ENCODE measurements at places on chromosomes 11 and 22. TPM values are rescaled to one million over a fixed set of nuclear protein-coding genes. Genes with fewer than 3 reads are reported as not detected.
A peak's percentile ranks its signal among the peaks of the same experiment; 100 is the strongest.

The WBP2NL gene
- polyA plus RNA-seq: not detected

The CENPM gene
- polyA plus RNA-seq: 13.4 TPM

The PGA3 gene
- polyA plus RNA-seq: 0.39 TPM

The OR8D4 gene
- polyA plus RNA-seq: not detected

The GAB4 gene
- not detected for polyA plus RNA-seq

The OR5P2 gene
- polyA plus RNA-seq: 0.54 TPM

The KRTAP5-2 gene
- not detected for polyA plus RNA-seq

The USP2 gene
- 23.5 TPM for polyA plus RNA-seq

DNA sequence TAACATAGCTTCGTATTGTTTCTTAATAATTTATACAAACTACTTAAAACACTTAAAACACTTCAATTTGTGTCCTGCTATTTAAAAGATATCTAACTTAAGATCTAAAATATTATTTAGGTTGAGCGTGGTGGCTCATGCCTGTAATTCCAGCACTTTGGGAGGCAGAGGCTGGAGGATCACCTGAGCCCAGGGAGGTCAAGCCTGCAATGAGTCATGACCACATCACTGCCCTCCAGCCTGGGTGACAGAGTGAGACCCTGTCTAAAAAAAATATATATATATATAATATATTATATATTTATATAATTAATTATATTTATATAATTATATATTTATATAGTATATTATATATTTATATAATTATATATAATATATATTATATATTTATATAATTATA, 4.2 kb upstream of the CTR9 start:
- no peak for DNase-seq
- H3K27ac ChIP-seq: no peak overlapping the region
- H3K36me3 ChIP-seq: no peaks in the 10 kb centered on the region
- H3K4me3 ChIP-seq: no peak overlapping the region

DNA sequence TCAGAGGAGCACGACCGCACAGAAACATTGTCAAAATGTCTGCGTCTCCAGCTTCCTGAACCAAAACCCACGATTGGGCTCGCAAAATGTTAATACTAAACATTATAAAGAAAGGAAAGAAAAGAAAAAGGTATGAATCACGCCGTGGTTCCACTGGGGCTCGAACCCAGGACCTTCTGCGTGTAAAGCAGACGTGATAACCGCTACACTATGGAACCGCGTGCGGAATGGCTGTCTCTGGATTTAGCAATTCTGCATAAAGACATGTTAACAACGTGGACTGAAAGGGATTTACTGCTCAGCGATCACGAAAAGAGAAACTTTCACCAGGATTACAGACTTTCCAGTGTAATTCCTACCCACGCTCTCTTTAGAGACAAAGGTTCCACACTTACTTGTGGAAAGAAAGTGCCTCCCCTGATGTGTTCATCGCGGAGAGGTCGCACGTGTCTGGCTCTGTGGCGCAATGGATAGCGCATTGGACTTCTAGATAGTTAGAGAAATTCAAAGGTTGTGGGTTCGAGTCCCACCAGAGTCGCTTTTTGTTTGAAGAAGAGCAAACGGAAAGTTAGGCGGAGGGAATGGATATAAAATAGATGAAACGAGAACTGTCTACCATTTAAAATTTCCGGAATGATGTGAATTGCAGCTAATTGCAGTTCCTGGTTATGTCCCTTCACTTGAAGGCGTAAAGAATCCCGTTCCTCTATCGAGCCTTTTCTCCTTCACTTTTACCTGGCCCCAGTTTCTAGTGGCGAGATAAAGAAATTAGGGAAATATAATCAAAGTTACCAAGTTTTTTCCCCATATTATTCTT, 39.7 kb downstream of the OR4D9 start:
- peak overlapping the region; percentile 93 for H3K27ac ChIP-seq
- H3K36me3 ChIP-seq: no peaks in the 10 kb centered on the region
- H3K27me3 ChIP-seq: no peaks in the 10 kb centered on the region
- H3K4me1 ChIP-seq: no peaks in the 10 kb centered on the region
- peak overlapping the region; percentile 33 for H3K4me3 ChIP-seq
- peak; percentile 88 for DNase-seq

GRCh38 chr11:67317888-67318555, 14.7 kb downstream of the SSH3 start:
- H3K27me3 ChIP-seq: no peaks in the 10 kb centered on the region
- no peaks in the 10 kb centered on the region for H3K36me3 ChIP-seq
- peak overlapping the region; percentile 30 for H3K27ac ChIP-seq
- DNase-seq: no peak
- H3K4me1 ChIP-seq: peaks cover 3% of the 10 kb centered on the region

- H3K4me3 ChIP-seq: no peak overlapping the region
- DNase-seq: no peak
- H3K36me3 ChIP-seq: no peaks in the 10 kb centered on the region
Measured at GRCh38 chr22:47275605-47276449, 513.4 kb downstream of the TBC1D22A start.

DNA sequence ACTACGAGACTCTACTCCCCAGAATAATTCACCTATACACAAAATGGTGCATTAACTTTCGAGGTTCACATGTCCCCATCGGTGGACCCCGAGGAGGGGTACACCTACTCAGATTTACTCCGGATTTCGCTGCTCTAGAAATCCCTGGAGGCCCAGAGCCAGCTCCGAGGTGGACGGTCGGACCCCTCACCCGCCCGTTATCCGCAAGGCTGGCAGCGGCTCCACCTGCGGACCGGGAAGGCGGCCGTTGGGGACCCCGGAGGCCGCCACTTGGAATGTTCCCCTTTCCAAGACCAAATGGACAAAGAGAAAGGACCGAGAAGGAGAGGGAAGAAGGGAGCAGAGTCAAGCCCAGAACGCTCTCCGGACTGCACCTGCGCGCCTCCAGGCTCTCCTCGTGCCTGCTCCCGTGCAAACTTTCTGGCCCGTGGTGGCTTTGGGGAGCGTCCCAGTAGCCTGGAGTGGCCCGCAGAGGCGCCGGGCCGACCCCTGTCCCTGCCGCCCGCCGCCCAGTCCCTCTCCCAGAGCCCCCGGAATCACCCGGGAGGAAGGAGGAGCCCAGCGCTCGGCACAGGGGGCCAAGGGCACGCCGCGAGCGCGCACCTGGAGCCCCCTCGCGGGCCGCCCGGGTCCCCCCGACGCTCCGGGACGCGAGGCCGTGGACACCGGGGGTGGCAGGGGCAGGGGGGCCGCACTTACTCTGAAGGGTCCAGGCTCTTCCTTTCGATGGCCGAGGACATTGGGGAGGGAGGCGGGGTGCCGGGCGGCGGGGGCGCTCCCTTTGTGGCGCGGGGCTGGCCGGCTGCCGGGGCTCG, 23.0 kb downstream of the LMO2 start:
- DNase-seq: peak; percentile 28
- peaks cover 19% of the 10 kb centered on the region for H3K4me1 ChIP-seq
- H3K4me3 ChIP-seq: peak overlapping the region; percentile 64
- peak overlapping the region; percentile 59 for H3K27ac ChIP-seq

DNA sequence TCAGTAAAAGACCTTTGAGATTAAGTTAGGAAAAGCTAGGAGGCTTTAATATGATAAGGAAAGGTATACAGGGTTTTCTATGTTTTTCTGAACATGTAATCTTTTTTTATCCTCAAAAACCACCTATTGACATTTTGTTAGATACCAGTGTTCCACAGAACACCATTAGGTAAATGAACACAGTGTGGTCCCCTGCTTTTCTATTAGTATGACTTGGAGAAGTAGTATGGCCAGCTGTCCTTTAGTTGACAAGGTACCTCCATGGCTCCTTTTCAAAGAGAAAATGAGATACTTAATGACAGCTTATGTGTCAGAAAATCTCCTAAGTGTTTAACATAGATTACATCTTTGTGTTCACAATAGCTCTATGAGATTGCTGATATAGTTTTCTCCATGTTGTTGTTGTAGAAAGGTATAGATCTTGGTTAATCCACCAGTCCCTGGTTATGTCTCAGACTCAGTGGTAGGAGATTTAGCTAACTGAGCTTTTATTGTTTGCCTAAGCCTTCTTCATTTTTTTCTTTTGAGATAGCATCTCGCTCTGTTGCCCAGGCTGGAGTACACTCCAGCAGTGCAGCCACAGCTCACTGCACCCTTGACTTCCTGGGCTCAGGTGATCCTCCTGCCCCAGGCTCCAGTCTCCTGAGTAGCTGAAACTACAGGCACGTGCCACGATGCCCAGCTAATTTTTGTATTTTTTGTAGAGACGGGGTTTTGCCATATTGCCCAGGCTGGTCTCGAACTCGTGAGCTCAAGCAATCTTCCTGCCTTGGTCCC, 46.0 kb downstream of the STIM1 start:
- DNase-seq: no peak
- no peak overlapping the region for H3K27ac ChIP-seq
- H3K4me1 ChIP-seq: peaks cover 5% of the 10 kb centered on the region
- no peaks in the 10 kb centered on the region for H3K27me3 ChIP-seq
- H3K4me3 ChIP-seq: no peak overlapping the region
- no peaks in the 10 kb centered on the region for H3K36me3 ChIP-seq

DNA sequence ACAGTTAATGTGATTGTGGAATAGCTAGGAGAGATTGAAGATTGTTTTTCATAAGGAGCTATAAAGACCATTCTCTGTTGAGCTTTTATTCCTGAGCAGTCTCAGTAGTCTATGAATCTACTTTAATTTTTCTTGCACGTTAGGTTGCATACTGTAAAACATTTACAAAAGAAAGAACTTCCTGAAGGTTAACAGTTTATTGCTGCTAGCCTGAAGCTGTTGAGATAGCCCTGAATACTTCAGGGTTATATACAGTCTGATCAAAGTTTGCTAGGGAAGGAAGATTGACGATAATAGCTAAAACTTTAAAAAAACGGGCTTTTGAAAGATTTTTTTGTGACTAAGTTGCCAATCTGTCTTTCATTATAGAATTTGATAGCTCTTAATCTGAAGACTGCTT, 64.8 kb downstream of the PPP6R3 start:
- no peaks in the 10 kb centered on the region for H3K27me3 ChIP-seq
- no peak overlapping the region for H3K4me3 ChIP-seq
- no peaks in the 10 kb centered on the region for H3K36me3 ChIP-seq
- H3K27ac ChIP-seq: peak overlapping the region; percentile 22
- H3K4me1 ChIP-seq: peaks cover 19% of the 10 kb centered on the region

GRCh38 chr11:65059959-65060824, 1.8 kb upstream of the NAALADL1 start:
- no peak for DNase-seq
- H3K27me3 ChIP-seq: no peaks in the 10 kb centered on the region
- H3K4me3 ChIP-seq: no peak overlapping the region
- no peaks in the 10 kb centered on the region for H3K4me1 ChIP-seq

GRCh38 chr11:45079943-45080719, 66.3 kb upstream of the PRDM11 start:
- no peak for DNase-seq
- H3K27me3 ChIP-seq: peaks cover 10% of the 10 kb centered on the region
- no peaks in the 10 kb centered on the region for H3K36me3 ChIP-seq
- H3K4me3 ChIP-seq: no peak overlapping the region

- DNase-seq: no peak
- H3K4me3 ChIP-seq: no peak overlapping the region
- H3K36me3 ChIP-seq: no peaks in the 10 kb centered on the region
- peaks cover 3% of the 10 kb centered on the region for H3K4me1 ChIP-seq
- H3K27me3 ChIP-seq: no peaks in the 10 kb centered on the region
Measured at GRCh38 chr22:23282089-23282501, 101.8 kb downstream of the BCR start.

DNA sequence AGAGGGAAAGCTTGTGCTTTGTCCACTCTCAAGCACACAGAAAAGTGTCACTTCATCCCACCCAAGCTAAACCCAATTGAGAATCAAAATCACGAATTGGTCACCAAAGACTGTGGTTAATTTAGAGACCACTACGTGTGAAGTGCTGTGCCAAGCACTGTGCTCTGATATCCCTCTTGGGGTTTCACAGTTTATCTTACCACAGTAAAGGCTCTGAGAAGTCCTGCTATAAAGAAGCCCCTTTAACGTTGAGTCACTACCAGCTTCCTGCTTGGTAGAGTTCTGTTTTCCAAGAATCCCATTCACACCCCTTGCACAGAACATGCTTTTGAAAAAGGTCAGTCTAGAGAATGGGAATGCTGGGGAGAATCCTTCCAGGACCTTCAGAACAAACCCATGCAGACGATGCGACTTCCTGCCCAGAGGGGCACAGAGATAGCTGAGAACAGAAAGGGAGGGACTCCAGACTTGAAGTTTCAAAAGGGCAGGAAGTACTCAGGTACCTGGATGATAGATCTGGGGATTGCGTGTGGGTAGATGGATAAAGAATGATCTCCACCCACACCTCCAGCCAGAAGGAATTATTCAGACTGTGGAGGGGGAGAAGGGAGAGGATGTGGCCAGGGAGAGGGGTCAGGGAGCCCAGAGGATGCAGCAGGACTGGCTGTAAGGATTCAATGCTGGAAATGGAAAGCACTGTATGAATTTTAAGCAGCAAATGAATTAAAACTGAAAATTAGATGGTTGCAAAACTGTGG, 18.1 kb upstream of the TSPAN18 start:
- no peak for DNase-seq
- H3K27ac ChIP-seq: peak overlapping the region; percentile 62
- no peak overlapping the region for H3K4me3 ChIP-seq
- H3K27me3 ChIP-seq: no peaks in the 10 kb centered on the region

DNA sequence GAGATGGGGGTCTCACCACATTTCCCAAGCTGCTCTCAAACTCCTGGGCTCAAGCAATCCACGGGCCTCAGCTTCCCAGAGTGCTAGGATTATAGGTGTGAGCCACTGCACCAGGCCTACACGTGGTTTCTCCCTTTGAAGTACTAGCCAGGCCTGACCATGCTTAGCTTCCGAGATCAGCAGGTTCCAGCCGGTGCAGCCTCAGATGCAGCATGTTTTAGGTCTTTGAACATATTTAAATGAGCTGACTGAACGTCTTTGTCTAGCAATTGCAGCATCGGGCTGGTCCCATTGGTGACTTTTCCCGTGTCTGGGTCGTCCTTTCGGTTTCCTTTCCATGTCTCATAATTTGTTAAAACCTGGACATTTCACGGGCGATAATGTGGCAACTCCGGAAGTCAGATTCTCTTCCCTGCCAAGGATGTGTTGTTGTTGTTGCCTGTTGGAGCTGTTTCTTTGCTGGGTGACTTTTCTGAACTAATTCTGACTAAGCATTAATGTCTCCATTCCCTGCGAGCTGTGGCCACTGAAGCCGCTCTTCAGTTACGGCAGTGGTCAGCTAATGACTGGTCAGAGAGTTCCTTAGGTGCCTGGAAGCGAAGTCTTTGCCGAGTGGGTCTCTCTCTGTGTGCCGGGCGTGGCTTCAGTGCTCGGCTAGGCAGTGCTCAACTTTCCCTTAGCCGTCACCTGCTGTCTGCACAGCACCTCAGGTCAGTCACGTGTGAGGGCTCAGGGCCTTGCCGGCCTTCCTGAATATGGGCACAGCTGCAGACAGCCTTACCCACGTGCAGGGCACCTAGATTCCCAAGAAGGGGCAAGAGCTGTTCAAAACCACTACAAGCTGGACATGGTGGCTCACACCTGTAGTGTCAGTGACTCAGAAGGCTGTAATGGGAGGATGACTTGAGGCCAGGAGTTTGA, 3.8 kb upstream of the CYP2D6 start:
- no peaks in the 10 kb centered on the region for H3K27me3 ChIP-seq
- no peak for DNase-seq
- H3K27ac ChIP-seq: no peak overlapping the region
- no peak overlapping the region for H3K4me3 ChIP-seq

- H3K27ac ChIP-seq: no peak overlapping the region
- H3K4me3 ChIP-seq: no peak overlapping the region
- H3K27me3 ChIP-seq: no peaks in the 10 kb centered on the region
- DNase-seq: no peak
Measured at GRCh38 chr11:69200331-69201065, 44.8 kb downstream of the SMIM38 start.

Measured in hepatocyte (in vitro differentiated cells).